GM13976 (cell line): ENCODE measurements at places on chromosomes 3 and 15.

GRCh38 chr15:65057549-65057940, 10.2 kb downstream of the RASL12 start:
- DNase-seq, result no peak

- no peak for DNase-seq
Measured at GRCh38 chr15:57134851-57135250, 216.4 kb downstream of the TCF12 start.

- no peak for DNase-seq
Measured at GRCh38 chr15:55687792-55688191, 55.2 kb downstream of the PRTG start.

- DNase-seq, result no peak
Measured at GRCh38 chr15:73985101-73985873, 6.8 kb downstream of the STOML1 start.

GRCh38 chr3:194344012-194344411, 7.1 kb downstream of the CPN2 start:
- peak; percentile 86 for DNase-seq

DNA sequence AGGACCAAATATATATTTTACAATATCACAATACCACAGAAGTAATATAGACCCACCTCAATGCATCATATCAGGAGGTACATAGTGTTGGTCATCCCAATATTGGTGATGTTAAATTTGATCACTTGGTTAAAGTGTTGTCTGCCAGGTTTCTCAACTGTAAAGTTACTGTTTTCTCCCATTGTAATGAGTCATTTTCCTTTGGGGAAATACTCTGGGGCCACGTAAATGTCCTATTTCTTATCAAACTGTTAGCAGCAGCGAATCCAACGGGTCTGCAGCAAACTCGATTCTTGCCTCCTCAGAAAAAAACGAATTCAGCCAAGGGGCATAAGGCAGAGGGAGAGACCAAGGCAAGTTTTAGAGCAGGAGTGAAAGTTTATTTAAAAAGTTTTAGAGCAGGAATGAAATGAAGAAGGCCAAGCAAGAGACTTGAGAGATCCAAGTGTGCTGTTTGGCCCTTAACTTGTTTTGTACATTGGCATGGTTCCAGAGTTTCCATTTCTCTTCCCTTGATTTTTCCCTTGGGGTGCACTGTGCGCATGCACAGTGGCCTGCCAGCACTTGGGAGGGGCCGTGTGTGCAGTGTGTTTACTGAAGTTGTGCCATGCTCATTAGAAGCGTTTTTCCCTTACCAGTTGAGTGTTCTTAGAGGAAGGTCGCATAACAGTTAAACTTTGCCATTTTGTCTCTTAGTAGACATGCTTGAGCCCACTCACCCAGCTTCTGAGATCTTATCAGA, 512.5 kb downstream of the AGBL1 start:
- no peak for DNase-seq

- DNase-seq, result no peak
Measured at GRCh38 chr15:78879517-78880241, 7.0 kb downstream of the MORF4L1 start.
